Stimulated activated CD4-positive, alpha-beta T cell treated with anti-CD3 and anti-CD28 coated beads, Interleukin-12 subunit alpha, Interleukin-12 subunit beta, amount 100 ng/mL, for 24 hours (primary cell): ENCODE measurements at places on chromosomes 4 and X.

DNA sequence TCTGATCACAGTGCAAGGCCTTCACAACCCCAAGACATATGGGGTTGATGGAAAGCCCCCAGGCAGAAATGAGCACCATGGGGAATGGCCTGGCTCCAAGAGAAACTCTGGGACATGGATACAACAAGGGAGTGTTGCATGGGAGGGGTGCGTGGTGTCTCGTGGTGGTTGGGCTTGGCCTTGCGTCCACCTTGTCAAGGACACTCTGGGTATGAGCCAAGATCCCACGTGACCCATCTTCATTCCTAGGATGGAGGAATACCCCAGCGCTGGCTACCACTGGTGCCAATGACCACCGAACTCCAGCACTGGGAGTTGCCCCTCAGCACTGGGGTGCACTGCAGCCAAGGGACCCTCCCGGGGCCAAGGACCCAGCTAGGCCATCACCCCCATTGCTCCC lies 267.5 kb upstream of the AGTR2 start:
- no peak for DNase-seq

GRCh38 chr4:185092535-185093197 lies 50.4 kb upstream of the SLC25A4 start:
- no peak for DNase-seq

- DNase-seq, result no peak
Measured at GRCh38 chr4:38152721-38153386, 192.7 kb downstream of the PTTG2 start.

GRCh38 chr4:84689197-84689596 lies 106.3 kb downstream of the CDS1 start:
- DNase-seq, result no peak

DNA sequence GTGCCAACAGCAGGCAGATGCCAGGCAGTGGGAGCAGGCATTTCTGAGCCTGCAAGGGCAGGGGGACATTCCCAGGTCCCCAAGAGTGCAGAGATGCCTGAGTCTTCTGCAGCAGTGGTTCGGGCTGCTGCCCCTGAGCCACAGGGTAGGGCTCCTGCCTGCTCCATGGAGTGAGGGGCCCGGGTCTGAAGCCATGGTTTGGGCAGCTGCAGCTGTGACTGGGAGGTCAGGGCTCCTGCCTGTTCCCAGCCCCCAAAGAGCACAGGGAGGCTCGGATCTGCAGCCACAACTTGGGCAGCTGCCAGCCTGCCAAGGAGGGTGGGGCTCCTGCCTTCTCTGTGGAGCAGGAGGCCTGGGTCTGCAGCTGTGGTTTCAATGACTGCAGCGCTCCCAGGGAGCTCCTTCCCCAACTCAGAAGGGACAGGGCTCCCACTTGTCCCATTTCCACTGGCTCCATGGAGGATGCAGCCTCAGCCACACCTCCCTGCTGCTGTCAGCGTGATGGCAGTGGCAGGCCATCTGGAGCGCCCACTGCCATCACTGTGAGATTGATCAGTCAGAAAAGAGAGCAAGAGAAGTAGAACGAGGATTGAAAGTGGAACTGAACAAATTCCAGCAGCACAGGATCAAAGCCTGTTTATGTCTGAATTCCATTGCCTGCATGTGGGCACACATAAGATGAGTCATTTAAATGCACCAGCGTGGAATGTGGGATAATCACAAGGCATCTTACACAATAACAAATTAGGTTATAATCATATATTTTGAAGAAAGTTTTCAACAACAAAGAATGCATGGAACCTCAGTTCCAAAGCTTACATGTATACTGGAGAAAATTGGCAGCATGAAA lies 93.1 kb upstream of the CXorf51A start:
- no peak for DNase-seq

DNA sequence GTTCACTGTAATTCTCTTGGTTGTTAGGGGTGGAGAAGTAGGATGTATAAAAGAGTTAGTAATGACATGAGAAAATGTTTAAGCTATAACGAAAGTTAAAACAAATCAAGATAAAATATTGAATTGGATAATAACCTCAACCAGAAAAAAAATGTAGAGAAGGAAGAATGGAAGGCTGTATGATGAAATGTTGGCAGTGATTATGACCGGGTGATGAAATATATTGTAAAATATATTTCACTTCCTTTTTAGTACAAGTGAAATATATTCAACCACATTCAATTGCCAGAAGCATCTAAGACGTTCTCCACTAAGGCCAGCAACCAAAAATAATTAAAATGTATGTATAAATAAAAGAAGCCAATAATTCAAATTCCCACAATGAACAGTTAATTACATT lies 309.3 kb upstream of the FGF13 start:
- DNase-seq, result no peak
